ENCODE measurements at places on chromosomes 2 and 18. TPM values are rescaled to one million over a fixed set of nuclear protein-coding genes. Genes with fewer than 3 reads are reported as not detected.

DNA sequence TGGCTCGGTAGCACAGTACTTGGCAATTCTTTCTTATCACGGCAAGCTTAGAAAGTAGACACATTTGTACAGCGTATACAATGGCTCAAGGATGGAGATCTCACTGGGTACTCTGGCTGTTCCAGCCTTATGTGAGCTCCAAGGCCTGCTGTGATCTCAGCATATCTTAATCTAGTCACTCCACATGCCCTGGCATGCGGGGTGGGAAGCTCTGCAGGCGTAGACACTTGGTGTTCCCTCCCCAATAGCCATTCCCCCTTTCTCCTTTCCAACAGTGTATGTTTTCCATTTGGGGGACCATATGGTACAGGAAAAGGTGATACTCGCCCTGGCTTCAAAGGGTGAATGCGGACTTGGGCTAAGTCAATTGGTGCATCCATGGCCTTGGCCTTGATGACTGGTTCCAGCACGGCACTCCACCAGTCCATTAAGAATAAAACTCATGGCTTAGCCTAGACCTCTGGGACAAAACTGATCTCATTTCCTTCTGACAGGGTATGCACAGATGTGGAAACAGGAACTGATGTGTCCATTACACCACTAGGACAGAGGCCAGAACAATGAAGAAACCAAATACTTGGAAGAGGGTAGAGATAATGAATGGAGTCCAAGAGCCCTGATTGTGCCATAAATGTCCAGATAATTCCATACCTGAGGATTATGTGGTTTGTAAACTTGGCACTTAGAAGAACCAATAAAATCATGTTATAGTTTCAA is 28.4 kb downstream of the TGIF1 start:
- DNase-seq, result no peak

GRCh38 chr2:186554850-186555671 is 34.8 kb upstream of the ITGAV start:
- no peak for DNase-seq

DNA sequence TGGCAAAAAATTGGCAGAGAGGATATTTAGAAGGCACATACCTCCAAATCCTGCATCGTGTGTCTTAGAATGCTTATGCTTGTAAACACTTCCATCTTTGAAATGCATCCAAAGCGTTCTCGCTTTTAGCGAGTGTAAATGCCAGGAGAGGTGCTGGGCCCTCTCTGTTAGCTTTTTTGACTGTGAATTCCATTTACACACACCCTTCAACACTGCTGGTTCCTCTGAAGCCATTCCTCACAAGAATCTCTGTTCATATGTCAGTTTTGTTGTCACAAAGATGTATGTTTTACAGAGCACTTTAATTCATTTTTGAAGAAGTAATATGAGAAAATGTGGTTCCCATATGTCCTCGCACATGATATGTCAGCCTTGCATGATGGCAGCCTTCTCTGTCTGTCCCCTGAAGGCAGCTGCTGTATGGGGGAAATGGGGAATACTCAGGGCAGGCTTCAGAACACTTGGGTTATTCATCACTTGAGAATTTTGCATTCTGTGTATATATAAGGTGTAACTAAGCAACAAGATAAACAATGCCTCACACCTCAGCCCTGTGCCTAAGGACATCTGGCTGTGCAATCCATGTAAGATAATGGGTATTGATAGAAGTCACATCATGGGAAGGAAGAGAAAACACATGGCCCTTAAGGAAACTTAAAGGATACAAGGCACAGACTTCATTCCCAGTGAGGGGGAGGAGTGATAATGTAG is 52.3 kb downstream of the RAB27B start:
- DNase-seq, result no peak

GRCh38 chr2:164599954-164600589 is 21.2 kb downstream of the GRB14 start:
- DNase-seq, result peak; percentile 73

Gene ST8SIA5
- 0.49 TPM for total RNA-seq

Gene SPP2
- total RNA-seq, result not detected

Gene SERPINB10
- not detected for total RNA-seq

- no peak for DNase-seq
Measured at GRCh38 chr2:189210250-189211087, 30.9 kb upstream of the COL5A2 start.

DNA sequence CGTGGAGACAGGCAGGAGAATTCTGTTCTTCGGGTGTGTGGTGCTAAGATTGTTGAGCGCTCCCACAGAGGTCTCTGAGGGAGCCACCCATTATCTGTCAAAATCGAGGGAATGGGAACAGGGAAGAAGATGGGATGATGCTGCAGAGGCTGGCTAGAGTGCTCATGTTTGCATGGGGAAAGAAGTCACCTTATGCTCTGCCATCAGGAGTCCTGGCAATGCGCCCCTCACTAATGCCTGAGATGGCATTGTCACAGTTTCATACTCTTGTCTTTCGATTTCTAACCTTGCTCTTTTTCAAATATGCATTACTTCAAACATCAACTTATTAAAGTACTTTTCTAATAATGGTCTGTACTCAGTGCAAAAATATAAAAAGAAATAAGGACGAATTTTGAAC is 463.3 kb upstream of the CELF4 start:
- DNase-seq, result no peak

Gene KCNIP3
- 0.26 TPM for total RNA-seq

Gene NEB
- total RNA-seq, result 0.64 TPM

Gene SLC9A4
- 0.08 TPM for total RNA-seq
